ENCODE measurements at places on chromosomes 2 and 18.

DNA sequence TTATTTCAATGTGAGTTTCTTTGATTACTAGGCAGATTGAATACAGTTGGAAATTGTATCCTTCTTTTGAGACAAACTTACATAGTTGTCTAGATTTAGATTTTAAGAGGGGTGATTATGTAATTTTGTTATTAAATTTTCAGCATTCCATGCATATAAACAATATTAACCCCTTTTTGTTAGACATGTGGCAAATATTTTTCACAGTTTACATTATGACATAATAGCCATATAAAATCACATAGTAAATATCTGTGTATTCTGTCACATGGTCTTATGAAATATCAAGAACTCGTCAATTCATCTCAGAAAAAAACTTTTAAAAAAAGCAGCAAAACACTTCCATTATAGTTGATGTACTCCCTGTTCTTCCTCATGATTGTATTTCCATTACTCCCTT, 243.8 kb downstream of the CYP26B1 start:
- no peak for DNase-seq

GRCh38 chr2:239322416-239323086, 78.3 kb downstream of the HDAC4 start:
- DNase-seq, result no peak

DNA sequence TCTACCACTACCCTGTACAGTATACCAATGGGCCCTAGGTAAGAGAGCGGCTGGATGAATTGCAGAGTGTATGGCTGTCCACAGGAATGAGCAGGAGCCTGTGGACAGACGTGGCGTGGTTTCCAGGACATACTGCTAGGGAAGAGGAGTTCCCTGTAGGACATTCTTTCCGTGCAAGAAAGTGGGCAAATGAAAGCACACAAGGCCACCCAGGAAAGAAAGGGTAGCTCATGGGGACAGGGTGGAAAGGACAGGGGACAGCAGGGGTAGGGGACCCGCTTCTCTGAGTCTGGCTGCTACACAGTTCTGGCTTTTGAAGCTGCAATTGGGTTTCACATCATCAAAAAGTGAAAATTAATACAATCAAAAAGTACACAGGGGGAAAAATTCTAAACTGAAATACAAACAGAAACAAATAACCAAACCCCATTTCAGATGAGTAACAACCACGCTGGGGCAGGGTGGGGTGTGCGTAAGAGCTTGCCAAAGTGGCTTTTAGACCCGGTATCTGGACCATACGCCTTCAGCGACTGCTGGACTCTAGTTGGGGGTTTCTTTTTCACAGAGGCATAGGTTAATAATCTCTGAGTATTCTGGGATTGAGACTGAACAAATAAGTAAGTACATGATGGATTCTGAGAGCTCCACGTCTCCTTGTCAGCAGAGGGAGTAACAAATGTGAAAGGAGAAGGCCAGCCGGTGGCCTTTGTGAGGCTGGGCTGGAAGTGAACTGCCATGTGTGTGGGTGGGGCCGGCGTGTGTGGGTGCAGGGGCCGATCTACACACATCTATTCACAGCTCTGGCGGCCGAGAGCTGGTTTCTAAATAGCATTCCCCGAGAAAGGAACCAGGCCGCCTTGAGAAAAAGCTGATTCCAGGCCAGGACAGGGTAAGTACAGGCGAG, 84.0 kb downstream of the HDAC4 start:
- DNase-seq, result no peak

GRCh38 chr18:23171581-23172156, 36.4 kb downstream of the CABLES1 start:
- no peak for DNase-seq

- no peak for DNase-seq
Measured at GRCh38 chr2:217338306-217338916, 478.5 kb upstream of the TNP1 start.

DNA sequence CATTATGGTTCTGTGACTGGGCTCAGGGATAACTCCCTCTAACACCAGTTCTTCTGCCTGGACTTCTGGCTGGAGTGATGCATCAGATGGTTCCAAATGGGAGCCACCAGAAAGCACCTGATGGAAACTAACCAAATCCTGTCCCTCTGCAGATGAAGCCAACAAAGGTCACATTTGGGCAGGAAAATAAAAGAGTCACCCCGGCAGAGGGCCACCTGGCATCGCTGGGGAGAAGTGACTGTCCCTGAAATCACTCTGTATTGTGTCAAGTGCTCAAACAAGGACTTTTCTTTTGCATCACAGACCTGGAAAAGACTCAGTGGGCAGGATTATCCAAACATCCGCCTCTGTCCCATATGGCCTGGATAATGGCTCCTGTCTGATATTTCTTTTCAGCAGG, 47.5 kb downstream of the DNER start:
- DNase-seq, result no peak

GRCh38 chr2:181190711-181191110, 210.3 kb downstream of the UBE2E3 start:
- DNase-seq, result no peak

DNA sequence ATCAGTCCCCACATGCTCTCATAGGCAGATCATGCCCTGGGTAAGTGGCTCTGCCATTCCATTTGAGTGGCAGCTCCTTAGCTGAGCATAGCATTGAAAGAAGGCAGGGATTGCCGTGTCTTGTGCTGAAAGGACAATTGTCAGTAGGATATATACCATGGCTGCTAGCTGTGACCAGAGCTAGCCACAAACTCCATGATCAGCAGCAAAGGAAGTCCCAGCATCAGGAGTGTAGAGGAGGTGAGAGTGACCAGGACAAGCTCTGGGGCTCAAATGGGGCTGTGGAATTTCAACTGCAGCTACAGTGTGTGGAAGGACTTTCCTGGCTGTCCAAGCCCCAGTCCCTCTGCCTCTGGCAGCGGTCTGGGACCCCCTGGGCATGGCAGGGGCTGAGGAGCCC, 54.4 kb upstream of the LGALSL start:
- DNase-seq, result no peak

GRCh38 chr2:114122930-114123329, 233.0 kb downstream of the ACTR3 start:
- DNase-seq, result no peak

- no peak for DNase-seq
Measured at GRCh38 chr2:149219856-149220255, 110.5 kb upstream of the LYPD6 start.

DNA sequence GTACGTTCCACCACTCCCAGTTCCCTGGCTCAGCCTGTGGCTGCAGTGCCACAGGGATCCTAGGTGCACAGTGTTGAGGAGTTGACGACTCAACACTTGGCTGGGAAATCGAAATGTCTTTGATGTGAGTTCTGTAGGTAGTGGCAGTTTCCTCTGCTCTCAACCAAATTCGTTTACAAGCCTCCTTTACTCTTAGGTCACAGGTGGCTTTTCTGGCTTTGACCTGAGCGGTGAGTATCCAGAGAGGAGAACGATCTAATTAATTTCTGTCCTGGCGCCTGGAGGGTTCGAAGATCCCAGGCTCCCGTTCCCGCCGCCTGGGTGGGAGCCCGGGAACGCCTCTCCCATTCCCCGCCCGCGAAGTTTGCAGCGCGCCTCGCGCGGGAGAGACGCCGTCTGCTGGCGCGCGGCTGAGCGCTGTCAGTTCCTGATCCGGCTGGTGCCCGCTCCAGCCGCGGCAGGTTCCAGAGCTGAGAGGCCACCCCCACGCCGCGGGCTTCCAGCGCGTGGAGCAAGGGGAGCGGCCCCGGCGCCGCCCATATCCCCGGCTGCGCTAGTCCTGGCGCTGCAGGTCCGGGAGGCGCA, at the start of gene LAMA3:
Gene LAMA3 (plus strand): TSS at position 423 of the 585 bp plus-strand sequence. CDS start 231 bp downstream, outside the sequence.
- peak; percentile 6 for DNase-seq

DNA sequence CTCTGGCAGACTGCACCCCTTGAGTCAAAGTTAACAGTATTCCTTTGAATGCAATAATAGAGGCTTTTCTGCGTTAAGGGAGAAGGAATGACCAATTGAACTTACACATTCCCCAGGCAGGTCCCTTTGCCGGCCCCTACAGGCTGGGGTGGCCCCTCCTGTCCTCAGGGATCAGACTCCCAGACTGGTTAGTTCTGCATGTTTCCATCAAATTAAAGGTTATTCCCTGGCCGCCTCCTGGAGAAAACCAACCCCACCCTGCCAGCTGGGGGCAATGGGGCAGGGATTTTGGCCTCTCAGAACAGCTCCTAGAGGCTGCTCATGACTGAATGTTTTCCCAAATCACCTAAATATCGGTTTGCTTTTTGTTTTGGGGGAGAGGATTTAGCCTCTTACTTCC, 199.6 kb downstream of the MGAT5 start:
- DNase-seq, result no peak

DNA sequence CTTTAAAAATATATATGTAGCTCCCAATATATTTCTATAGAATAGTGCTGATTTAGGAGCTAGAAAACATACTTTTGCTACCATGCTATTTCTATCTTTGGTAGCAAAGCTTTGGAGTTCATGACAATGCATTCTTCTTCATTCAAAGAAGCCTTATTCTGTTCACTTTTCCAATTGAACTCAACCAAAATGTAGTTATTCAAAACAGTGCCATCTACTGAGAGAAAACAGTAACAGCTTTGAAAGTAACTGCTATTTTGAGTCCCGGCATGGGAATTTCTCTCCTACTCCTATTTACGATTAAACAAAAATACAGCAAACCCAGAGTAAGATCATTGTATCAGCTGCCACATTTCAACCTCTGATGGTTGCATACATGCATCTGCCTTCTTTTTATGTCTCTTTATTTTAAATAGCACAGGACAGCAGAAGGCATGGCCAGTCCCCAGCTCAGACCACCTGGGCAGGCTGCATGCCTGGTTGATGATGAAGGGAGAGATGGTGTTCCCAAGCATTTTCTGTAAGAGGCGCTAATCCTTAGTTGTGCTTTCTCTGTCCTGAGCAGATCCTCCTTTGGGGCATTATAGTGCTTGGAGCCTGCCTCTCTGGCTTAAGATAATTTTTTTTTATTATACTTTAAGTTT, 69.7 kb upstream of the SULT1C3 start:
- no peak for DNase-seq

GRCh38 chr2:234708091-234708683, 211.3 kb upstream of the ARL4C start:
- DNase-seq, result no peak

GRCh38 chr2:97764559-97765263, 51.3 kb downstream of the ZAP70 start:
- no peak for DNase-seq

GRCh38 chr2:221477714-221478484, 94.2 kb downstream of the EPHA4 start:
- no peak for DNase-seq

DNA sequence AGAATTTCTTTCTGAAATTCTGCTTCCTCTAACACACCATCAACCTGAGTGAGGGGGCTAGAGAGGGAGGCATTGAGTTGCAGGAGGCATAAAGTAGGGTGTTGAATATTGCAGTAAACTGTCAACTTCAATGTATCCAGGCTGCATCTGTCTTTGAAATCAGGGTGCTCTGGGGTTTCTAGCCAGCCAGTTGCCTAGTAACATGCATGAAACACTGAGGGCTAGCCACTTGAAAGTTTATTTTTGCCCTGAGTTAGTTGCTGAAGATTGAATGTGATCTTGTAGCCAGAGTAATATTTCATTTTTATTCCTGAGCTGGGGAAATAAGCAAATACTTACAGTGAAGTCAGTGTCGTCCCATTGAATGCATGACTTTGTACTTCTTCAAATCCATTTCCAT, 41.9 kb downstream of the LHCGR start:
- DNase-seq, result no peak

DNA sequence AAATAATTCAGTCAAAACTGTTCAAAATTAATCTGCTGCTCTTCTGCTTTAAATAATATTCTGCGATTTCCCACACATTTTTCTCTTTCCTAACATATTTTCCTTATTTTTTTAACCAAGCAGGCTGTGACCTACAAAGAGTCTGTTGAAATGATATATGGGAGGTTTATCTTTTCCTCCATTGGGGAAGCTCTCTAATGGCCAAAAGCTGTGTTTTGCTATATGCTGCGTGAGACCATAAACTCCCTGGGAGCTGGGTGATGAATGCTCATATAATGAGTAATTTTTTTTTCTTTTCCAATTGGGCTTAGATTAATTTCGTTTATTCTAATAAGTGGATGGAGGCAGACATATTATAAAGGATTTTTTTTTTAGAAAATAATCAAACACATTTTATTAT, 72.2 kb upstream of the MAP2 start:
- DNase-seq, result no peak
